ENCODE measurements at places on chromosomes 1 and 21.
A peak's percentile ranks its signal among the peaks of the same experiment; 100 is the strongest.

- no peak for DNase-seq
These were observed 177.3 kb upstream of the PLXNA2 start for GRCh38 chr1:208421486-208421885.

DNA sequence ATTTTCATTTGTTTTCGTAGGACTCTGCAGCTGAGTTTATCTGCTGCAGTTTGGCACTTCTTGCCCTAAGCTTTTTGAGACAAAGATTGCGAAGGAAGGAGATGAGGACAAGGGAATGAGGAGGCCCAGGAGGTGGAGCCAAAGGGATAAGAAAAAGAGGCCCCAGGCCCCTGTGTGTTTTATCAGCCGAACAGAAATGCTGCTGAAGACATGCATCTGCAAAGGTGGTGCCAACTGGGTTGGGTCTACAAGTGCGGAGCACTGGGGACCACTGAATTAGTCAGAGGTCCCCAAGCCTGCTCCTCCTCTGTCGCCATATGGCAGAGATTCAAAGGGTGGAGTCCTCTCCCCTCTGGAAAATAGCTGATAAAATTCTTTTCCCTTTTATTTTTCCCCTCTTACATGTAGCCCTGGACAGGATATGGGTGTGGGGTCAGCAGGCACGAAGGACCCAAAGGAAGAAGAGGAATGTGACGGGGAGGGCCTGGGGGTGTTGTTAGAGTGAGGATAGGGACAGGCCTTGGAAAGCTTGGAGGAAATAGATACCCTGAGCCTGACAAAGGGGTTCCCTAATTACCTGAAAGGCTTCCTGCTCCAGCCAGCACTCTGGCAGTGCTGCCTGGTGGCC lies 2.7 kb downstream of the CD34 start:
- DNase-seq, result no peak

- DNase-seq, result no peak
These were observed 64.1 kb downstream of the PLEKHA6 start for GRCh38 chr1:204295671-204296070.

GRCh38 chr1:192869308-192869940 lies 60.6 kb downstream of the RGS2 start:
- no peak for DNase-seq

DNA sequence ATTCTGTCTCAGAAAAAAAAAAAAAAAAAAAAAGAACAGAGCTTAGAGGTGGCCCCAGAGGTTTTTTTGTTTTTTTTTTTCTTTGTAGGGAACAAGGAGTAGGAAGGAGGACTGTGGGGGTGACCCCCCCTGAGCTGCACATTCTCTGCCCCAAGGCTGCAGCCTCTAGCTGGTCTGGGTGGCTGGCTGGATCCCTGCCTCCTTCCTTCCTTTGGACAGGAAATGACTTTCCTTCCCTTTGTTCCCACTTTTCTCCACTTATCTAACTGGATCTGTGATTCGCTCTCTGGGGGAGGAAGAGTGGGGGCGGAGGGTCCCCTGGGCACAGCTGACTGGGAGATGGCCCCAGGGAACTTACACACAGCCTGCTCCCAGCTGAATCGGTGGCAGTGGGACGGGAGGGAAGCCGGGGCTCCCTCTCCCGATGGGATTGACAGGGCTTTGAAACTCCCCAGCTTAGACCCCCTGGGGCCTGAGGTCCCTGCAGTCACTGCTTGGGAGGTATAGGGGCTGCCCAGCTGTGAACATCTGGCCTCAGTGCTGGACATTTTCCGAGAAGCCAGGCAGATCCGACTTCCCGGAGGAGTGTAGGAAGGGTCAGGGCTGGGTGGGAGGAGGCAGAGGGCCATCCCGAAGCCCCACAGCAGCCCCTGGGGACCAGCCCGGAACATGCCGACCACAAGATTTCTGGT lies 2.1 kb downstream of the FBLIM1 start:
- DNase-seq, result no peak

- DNase-seq, result no peak
These were observed 85.9 kb downstream of the SELENOF start for GRCh38 chr1:86828024-86828423.

- no peak for DNase-seq
These were observed 40.7 kb upstream of the PDE4B start for GRCh38 chr1:65751961-65752360.

DNA sequence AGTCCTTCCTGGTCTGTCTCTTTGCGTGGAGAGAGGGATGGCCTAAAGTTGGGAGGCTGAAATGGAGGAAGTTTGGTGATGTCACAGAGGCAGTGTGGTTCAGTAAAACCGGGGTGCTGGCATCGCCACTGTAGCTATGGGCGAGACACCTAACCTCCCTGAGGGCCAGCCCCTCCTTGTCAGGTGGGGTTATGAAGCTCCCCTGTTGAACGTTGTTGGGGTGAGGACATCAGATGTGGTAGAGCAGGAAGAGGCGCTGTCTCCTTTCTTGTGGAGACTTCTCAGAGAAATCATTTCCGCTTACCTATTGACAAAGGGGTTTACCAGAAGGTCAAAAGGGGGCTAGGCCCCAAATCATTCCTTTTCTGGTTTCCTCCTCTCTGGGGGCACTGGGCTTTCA lies 294.7 kb downstream of the SIPA1L2 start:
- DNase-seq, result peak; percentile 2

DNA sequence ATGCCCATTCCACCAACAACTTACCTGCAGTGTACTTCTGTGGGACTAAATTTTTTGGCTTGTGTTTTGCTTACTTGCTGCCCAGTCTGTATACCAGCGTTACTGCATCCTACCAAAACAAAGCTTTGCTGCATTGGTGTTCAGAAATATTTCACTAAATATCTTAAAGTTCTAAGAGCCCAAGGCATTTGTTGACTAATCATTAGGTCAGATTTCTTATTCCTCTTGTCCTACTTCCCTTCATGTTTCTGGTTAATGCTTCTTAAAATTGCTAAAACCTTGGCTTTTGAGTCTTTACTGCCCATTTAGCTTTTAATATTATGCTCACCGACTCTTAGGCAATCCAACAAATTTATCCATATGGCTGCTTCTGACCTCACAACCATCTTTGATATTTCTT lies 161.8 kb downstream of the DPYD start:
- DNase-seq, result no peak

GRCh38 chr1:51297401-51298321 lies 32.7 kb downstream of the TTC39A start:
- no peak for DNase-seq

GRCh38 chr1:172005856-172006255 lies 164.6 kb downstream of the DNM3 start:
- no peak for DNase-seq

DNA sequence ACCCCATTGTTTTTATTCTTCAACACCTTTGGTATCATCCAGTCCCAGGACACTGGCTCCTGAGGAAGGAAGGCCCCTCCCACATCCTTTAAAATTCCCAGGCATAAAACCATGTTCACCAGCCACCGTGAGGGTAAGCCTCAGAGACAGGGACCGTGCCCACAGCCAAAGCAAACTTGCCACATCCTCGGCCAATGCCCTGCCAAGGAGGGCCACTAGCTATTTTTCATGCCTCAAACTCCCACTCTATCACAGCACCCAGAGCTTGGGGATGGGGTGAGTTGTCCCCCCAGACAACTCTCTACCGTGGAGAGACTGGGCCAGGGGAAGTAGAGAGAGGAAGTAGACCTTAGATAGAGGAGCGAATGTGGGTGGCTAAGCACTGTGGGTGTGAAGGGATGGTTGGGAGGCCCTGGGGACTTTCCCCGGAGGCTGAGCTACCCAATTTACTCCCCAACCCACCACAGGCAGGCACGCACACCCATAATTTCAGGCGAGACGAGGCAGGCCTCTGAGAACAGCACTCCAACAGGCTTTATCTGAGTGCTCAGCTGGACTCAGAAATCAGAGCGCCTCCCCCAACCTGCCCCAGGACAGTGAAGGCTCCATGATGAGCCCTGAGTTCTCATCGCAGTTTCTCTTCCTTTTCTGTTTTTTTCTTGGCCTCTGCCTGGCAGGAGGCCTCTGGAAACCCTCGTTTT lies 15.9 kb upstream of the BTG2 start:
- peak; percentile 66 for DNase-seq

DNA sequence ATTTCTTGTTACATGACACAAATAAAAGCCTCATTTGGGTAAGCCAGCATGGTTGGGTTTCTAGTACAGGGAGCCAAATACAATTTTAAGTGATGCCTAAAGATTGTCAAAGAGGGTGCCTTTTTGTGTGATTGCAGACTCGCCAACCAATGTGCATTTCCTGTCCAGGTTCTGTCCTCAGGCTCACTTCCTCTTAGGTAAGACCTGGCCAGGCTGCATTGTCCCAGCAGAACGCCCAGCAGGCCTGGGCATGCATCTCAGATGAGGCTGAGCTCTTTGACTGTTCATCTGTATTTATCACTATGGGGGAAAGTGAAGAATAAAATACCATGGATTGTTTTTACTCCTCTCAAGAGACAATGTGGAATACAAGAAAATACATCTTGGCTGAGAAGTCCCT lies 49.7 kb downstream of the KCNC4 start:
- DNase-seq, result no peak

- DNase-seq, result peak; percentile 99
These were observed 136.4 kb downstream of the AKT3 start for GRCh38 chr1:243713470-243714186.

DNA sequence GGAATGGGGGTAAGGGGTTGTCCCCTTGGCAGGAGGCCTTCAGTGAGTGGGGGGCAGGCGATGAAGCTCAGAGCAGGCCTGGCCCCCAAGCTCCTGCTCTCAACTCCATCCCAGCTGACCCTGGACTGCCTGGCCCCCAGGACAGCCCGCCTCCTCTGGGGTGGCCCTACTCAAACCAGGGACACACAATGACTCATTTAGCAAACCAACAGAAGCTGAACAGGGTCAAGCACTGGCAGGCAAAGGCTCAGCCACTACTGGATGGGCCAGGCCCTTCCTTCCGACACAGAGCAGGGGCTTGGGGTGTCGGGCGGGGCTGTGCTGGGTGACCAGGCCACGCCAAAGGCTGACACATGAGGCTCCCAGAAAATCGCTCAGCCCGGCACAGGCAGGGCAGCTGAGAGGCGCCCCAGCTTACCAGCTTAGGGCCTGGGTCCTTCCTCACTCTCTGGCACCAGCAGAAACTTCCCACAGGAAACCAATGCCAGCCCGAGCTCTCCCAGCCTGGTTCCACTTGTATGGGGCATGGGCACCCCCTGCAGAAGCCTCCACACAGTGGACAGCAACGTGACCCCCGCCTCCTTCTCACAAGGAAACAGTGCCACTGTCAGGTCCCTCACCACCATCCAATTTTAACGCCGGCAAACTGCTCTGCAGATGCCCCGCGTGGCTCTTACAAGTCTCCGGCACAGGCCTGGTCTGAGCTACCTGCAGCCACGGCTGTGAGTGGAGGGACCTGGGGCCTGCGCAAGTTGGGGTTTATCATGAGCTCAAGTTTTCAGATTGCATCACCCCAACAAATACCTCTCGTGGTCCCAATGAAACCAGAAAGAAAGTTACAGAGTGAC lies 114.3 kb downstream of the NPHP4 start:
- no peak for DNase-seq

GRCh38 chr21:23455676-23456075 lies 2151.6 kb downstream of the MRPL39 start:
- no peak for DNase-seq

DNA sequence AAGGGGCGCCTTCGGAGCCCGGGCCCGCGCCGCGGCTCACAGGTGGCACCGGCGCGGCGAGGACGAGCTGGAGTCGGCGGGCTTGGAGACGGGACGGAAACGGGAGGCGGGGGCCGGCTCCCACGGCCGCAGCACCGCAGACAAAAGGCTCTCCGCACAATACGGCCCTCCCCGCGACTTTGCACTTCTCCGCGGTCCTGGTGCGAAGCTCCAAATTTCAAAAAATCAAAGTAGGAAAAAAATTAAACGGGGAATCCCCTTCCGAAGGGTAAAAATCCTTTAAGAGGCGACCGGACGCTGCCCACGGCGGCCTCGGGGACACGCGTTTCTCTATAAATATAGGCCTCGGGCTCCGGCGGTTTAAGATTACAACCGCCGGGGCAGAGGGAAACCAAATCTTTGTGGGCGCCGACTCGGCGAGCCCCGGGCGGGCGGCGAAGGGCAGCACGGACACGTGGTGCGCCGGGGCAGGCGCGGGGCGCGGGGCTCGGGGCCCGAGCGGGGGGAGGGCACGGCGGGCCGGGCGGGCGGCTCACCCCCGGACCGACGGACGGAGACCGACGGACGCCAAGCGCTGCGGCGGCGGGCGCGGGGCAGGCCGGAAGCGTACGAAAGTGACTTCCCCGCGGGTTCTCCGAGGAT lies 453 bp downstream of the PABPC4 start:
- no peak for DNase-seq

- peak; percentile 85 for DNase-seq
These were observed 162.6 kb upstream of the IRF2BP2 start for GRCh38 chr1:234772345-234773147.

DNA sequence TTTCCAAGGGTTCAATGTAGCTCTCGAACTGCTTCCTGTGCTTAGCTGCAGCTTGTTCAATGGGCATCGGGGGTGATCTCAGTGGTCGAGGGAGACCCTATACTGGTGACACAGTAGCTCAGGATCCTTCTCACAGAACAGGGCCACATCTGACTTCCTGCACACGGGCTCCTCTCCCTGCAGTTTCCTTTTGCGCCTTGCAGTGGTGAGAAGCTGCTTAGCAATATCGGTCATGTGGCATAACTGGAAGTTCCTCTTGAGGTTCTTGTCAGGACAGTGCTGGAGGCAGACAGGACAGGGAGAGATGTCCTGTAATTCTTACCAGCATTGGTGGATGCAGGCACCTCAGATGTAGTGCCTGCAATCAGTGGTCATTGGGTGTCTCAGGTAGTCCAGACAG lies 140.5 kb upstream of the MAP1LC3C start:
- no peak for DNase-seq

DNA sequence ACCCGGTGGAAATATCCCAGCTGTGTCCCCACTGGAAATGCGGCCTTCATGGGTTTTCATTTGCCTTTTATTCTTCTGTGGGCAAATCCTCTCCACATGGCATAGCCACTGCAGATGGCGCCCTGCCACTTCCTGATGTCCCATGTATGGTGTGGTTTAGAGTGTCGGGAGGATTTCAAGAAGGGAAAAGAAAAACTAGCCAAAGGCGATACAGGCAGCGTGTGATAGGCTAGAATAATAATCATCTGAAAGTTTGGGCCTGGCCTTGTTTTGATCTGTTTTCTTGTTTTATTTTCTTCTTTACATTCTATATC lies 123.6 kb downstream of the PEX14 start:
- DNase-seq, result peak; percentile 79

DNA sequence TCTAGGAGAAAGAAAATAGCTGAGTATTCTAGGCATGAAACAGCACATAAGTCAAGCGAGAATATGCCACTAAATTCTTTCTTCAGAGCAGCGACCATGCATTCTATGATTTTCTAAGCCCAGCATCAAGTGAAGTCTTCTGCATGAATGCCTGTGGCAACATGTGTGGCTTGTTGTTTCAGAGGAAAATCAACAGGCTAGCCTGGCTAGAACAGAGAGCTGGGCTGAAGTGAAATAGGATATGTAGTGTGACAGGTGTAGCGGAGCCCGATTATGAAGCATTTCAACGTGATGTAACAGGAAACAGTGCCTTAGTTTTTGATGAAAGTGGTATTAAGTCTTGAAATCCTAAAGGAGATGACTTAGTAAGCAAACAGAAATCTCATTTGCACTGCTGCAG lies 7.0 kb downstream of the CSDE1 start:
- DNase-seq, result no peak

- peak; percentile 24 for DNase-seq
These were observed 198.1 kb upstream of the USP24 start for GRCh38 chr1:55413286-55413685.

- no peak for DNase-seq
These were observed 452.9 kb upstream of the PRMT6 start for GRCh38 chr1:106603616-106604015.

- no peak for DNase-seq
These were observed 11.2 kb upstream of the GSTM4 start for GRCh38 chr1:109644670-109645069.

- DNase-seq, result no peak
These were observed 10.6 kb downstream of the THBS3 start for GRCh38 chr1:155196893-155197638.
